ENCODE measurements at places on chromosomes 11 and 22. TPM values are rescaled to one million over a fixed set of nuclear protein-coding genes. Genes with fewer than 3 reads are reported as not detected.
A peak's percentile ranks its signal among the peaks of the same experiment; 100 is the strongest.

Gene OR52N4
- not detected for total RNA-seq

DNA sequence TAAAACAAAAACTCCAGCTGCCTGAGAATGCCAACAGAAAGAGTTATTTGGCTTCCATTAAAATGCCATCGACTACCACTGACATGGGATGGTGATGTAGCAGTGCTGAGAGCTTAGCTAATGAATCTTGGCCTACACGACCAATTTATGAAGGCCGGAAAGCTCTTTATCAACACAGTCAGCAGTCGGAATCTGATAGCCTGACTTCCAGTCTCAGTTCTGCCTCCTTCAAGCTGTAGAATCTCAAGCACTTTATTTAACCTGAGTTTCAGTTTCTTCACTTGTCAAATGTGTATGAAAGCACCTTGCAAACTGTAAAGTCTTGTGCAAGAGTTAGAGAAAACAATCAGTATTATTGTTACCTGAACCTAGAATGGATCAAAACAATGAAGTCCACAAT, 335.7 kb upstream of the NARS2 start:
- DNase-seq, result no peak

Gene PEX26
- total RNA-seq, result 40.3 TPM

Gene CDON
- 3.8 TPM for total RNA-seq

DNA sequence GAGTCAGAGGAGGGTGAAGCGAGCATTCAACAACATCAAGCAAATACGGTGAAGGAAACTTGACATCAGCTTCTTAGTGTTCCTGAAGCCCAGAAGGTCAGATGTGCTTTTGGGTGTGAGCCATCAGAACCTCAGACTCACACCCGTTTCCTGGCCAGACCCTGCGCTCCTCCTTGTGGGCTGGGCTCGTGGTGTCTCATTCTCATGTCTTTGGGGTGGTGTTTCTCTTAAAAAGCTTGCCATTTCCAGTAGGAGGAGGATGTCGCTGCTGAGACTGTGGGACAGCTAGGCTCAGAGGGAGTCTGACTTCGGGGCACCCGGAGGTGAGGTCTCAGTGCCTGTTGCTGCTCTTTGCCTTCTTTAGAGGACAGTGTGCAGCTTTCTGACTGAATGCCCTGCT, 24.2 kb downstream of the PPFIBP2 start:
- no peak for DNase-seq

DNA sequence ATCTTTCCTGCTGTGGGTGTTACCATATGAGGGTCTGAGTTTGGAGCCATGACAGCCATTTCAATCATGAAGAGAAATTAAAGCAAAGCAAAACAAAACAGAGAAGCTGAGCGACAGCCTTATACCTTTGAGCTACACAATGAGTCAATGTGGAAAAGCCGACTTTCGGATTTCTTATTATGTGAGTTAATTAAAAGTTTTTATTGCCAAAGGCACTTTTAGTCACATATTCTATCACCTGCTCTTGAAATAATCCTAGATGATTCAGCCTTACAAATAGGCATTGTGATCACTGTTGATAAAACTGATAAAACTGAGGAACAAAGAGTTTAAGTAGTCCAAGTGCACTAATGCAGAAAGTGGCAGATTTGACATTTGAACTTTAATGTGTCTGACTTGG, 381.9 kb upstream of the TENM4 start:
- peak; percentile 61 for DNase-seq

DNA sequence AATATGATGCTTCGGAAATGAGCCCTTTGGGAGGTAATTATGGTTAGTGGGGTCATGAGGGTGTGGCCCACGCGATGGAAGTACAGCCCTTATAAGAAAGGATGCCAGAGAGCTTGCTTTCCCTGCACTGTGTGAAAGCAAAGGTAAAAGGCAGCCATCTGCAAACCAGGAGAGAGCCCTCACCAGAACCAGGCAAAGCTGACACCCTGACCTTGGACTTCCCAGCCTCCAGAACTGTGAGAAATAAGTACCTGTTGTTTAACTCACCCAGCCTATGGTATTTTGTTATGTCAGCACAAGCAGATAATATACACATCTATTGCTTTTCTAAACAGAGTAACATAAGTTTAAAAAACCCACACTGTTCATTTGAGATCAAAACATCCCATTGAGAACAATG, 50.7 kb downstream of the SYN3 start:
- no peak for DNase-seq

Gene OSBP2
- total RNA-seq, result 4.7 TPM

DNA sequence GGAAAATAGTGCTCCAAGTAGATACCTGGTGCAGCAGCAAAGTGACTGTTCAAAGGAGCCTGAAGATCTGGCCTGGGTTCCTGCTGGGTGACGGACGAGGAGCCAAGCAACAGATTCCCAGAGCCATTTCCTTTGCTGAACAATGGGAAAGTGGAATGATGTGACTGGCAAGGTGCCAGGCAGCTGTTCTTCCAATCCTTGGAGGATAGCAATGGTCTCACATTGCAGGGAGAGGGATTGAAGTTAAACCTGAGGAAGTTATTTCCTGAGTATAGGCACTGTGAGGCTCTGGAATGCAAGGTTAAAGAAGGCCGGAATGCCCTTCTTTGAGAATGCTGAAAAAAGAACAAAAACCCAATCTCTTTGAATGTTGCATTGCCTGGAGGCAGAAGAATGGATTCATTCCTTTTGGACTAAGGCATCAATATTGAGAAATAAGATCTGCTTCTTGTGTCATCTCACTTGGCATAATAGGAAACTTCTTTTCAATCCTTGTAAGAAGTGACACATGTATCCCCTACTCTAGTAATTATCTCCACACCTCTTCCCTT, 223.8 kb downstream of the BLID start:
- DNase-seq, result peak; percentile 51

Gene OR52B6
- total RNA-seq, result not detected

DNA sequence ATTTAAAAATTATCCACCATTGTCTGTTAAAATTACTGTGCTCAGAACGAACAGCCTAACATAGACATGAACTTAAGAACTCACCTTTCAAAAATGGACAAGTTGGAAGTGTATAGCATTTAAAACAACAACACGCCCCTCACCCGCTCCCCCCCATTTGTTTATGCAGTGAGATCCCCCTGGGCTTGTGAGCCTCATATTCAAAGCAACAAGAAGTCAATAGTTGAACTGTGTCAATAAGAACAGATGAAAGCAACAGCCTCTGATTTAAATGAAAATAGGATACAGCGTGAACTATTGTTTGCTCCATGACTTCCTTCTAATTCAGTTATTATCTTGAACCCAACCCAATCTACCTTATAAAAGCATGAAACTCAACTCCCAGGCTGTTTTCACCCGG, 314.2 kb downstream of the BLID start:
- DNase-seq, result no peak

GRCh38 chr11:134044514-134045284, 24.2 kb upstream of the JAM3 start:
- DNase-seq, result no peak

GRCh38 chr11:93537767-93538261, 5.4 kb downstream of the SMCO4 start:
- DNase-seq, result peak; percentile 26

DNA sequence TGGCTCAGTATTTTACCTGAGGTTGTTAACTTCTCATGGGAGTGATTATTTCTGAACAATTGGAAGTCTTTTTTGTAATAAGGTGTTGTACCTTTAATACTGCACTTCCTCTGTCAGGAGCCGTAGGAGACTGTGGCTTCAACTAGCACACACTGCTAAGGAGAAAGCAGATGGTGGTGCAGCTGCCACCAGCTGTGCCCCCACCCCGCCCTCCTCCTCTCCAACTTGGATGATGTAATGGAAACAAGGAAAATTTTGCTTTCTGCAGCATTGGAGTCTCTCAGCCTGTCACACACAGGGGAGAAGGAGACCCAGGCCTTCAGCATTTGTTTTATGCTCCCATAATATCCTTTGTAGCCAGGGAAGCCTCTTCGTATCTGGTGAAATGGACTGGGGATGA, 91.2 kb downstream of the TEAD1 start:
- no peak for DNase-seq

GRCh38 chr11:17771415-17771814, 36.8 kb downstream of the KCNC1 start:
- no peak for DNase-seq

- peak; percentile 92 for DNase-seq
Observed at GRCh38 chr11:122189229-122189628, 73.2 kb upstream of the BLID start.

DNA sequence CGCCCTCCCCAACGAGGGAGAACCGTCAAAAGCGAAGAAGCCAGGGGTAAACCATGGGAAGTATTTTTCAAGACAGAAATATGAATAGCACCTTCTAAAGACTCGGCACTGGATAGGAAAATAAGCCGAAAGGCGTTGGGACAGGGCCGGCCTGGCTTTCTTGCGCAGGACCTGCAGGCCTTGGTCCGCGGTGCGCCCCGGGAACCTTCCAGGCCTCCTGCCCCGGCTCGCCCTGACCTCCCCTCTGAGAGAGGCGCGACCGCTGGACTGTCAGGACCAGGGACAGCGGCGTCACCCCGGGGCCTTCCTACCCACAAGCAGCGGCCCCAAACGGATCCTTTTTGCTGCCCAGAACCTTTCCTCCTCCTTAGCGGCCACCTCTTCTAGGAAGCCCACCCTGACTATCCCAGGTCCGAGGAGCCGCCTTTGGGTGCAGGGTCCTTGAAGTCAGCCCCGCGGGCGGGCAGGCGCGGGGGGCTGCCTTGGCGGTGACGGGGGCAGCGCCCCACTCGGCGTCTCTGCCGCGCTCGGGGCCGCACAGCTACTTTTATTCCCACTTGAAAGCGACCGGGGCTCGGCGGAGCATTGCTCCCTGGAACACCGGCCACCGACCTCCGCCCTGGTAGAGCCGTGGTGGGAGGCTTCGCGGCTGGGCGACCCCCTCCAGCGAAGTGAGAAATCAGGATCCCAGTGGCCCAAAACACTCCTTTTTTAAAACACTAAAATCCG, 650 bp upstream of the MAPK11 start:
- DNase-seq, result peak; percentile 64

DNA sequence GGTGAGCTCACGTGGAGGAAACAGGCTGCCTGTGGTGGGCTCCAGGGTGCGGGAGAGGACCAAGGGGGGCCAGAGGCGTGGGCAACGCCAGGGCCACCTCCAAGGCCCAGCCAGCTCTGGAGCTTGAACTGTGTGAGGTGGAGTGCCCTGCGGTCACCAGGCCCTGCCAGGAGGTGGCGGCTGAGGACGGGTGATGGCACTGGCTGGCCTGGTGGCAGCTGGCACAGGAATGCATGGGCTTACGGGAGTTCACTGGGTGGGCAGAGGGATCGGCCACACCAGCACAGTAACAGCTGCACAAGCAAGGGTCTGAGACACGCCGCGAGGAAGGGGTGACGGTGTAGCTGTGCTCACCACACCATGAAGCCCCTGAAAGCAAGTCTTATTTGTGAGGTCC, 15.8 kb downstream of the TOLLIP start:
- no peak for DNase-seq

Gene RAPSN
- total RNA-seq, result 0.99 TPM

DNA sequence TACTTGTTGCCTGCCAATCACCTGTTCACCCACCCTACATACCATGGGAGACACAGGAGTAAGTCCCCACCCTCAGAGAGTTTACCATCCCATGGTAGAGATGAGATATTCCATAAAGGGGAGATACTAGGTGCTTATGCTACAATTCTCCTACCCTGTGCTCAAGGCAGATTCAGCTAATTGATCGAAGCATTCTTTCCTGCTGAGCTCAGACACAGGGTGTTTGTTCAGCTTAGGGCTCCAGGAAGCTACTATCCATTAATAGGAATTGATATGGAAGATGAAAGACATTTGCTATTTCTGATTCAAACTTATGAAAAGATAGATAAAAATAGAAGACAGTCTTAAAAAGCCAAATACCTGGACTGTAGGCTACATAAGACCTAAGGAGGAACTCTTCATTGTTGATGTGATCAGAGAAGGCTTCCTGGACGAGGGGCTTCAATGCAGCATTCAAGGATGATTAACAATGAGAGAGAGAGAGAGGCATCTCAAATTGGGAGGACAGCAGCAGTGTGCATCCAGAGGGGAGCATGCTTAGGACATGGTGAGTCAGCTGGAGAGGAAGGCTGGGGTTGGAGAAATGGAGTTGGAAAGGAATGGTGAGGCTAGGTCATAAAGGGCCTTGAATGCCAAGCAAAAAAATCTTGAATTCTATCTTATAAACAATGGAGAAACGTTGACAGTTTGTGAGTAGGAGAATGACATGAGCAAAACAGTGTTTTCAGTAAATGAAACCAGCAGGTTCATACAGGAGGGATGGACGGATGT, 15.0 kb downstream of the SYT13 start:
- DNase-seq, result no peak

Gene PANX3
- not detected for total RNA-seq

Gene DTX4
- 11.5 TPM for total RNA-seq

GRCh38 chr22:48585916-48586798, 1241.5 kb downstream of the BRD1 start:
- no peak for DNase-seq

Gene INS
- total RNA-seq, result not detected

Gene F2
- total RNA-seq, result not detected

Gene OR52H1
- total RNA-seq, result not detected

- DNase-seq, result peak; percentile 41
Observed at GRCh38 chr11:88418508-88418907, 81.0 kb upstream of the CTSC start.

- no peak for DNase-seq
Observed at GRCh38 chr22:33513388-33514338, 406.6 kb downstream of the LARGE1 start.

- DNase-seq, result peak; percentile 45
Observed at GRCh38 chr11:14148653-14149273, 186.2 kb downstream of the SPON1 start.

DNA sequence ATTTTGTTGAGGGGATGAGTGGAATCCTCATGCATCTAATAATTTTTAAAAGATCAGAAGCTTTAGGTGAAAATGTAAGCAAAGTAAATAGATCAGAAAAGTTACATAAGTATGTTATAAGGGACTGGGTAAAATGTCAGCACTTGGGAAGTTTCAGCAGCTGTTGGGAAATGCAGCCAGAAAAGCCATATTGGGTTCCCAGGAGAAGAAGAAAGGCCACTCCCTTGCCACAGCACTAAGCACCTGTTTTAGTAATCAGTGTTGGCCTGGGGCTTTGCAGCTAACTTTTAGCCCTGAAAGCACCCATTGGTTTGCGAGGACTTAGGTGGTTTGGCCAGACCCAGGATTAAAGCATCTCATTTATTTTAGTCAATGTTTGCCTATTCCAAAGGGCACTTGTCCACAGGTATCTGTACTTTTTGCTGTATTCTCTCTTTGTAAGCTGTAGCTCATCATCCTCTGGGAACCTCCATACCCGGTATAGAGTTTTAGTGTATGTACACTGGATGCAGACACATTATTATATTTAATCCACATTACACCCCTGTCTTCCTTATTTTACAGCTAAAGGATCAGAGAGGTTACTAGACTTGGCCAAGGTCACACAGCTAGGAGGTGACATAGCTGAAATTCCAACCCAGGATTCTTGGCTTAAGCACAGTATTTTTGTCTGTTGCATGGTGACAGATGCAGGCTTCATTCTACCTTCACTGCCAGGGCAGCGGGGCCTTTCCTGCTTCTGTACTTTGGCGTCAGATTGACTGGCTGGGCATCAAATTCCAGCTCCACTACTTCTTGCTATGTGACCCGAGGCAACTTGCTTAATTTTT, 127.7 kb upstream of the SESN3 start:
- no peak for DNase-seq

All from mammary epithelial cell (primary cell).